ENCODE measurements at places on chromosomes 7 and 10.
A peak's percentile ranks its signal among the peaks of the same experiment; 100 is the strongest.

DNA sequence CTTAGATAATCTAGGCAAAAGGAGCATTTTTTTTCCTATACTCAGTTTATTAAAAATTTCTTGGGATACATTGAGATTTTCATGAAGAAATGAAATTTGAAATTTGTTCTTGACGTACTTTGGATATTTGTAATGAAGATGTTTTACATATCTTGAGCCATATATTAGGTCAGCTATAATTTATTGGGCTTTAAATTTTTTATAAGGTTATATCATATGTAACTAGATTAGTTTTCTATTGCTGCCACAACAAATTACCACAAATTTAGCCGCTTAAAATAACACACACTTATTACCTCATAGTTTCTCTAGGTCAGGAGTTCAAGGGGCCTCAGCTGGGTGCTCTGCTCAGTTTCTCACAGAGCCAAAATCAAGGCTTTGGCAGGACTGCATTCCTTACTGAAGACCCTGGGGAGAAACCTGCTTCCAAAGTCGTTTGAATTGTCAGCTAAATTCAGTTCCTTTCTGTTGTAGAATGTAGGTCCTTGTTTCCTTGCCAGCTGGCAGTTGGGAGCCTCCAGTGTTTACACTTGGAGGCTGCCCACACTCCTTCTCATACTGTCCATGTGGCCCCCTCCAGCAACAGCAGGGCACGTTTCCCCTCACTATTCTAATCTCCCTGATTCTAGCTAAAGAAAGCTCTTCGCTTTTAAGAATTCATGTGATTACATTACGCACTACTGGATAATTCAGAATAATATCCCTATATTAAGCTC lies 42.6 kb upstream of the DNAH11 start:
- no peak for DNase-seq

- no peak for DNase-seq
Measured at GRCh38 chr10:109275960-109276359, 647.4 kb downstream of the XPNPEP1 start.

GRCh38 chr7:130998993-130999602 lies 265.1 kb upstream of the KLF14 start:
- DNase-seq: no peak

DNA sequence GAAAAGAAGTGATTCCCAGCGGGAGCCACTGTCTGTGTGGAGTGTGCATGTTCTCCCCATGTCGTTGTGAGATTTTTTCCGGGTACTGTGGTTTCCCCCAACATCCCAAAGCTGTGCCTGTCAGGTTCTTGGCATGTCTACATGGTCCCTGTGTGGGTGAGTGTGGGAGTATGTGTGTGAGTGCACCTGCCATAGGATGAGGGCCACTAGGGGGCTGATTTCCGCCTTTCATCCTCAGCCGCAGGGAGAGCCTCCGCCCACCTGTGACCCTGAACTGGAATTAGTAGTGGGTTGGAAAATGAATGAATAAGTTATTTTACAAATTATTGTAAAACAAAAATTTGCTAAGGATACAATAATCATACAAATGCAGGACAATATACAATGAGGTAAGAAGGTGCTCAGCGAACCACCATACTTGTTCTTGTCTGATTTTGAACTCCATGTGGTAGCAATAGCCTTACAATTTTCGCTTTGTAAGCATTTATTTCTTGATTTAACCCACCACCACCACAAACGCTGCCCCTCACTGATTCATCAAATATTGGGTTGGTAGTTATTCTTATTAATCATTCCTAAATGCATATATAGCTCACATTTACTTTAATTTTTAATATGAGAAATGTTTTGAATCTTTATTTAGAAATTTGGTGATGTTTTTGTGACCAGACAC lies 641.2 kb upstream of the VSTM2A start:
- no peak for DNase-seq

GRCh38 chr10:130300608-130301020 lies 164.4 kb downstream of the GLRX3 start:
- DNase-seq: no peak

DNA sequence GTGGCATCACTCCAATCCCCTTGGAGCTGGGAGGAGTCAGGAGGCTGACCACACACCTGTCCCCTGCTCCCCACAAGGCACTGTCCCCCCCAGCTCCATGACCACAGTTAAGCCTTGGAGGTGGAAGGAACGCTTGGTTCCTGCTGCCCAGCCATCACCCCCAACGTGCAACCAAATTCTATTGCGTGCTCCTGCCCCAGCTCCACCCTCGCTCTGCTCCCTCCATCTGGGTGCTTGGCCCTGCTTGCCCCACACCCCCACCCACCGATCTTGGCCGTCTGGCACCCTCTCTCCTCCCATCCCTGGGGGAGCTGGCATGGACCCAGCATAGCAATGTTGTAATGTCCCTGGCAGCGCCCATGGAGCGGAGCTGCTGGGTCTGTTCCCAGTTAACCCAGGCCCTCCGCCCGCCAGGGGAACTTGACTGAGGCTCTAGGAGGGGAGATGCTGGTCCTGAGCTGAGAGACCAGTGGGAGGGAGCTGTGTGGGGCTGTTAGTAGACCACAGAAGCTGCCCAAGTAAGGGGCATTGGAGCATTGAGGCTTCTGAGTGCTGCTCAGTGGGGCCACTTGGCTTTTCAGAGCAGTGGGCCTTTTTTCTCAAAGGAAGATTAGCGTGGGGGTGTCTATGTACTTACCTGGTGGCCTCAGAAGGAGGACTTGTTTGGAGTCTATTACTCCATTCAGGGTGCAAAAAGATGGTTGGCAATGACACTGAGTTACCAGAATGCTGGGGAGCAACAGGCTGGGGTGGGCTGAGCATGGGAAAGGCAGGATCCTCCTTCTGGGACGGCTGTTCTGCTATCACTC lies 1.1 kb downstream of the EPHB6 start:
- DNase-seq: no peak

- no peak for DNase-seq
Measured at GRCh38 chr10:7054915-7055314, 355.9 kb downstream of the SFMBT2 start.

- DNase-seq: no peak
Measured at GRCh38 chr10:120732643-120733313, 118.4 kb upstream of the WDR11 start.

GRCh38 chr10:116723428-116724281 lies 18.7 kb downstream of the HSPA12A start:
- no peak for DNase-seq

GRCh38 chr7:157352516-157352915 lies 15.7 kb downstream of the DNAJB6 start:
- DNase-seq: no peak

DNA sequence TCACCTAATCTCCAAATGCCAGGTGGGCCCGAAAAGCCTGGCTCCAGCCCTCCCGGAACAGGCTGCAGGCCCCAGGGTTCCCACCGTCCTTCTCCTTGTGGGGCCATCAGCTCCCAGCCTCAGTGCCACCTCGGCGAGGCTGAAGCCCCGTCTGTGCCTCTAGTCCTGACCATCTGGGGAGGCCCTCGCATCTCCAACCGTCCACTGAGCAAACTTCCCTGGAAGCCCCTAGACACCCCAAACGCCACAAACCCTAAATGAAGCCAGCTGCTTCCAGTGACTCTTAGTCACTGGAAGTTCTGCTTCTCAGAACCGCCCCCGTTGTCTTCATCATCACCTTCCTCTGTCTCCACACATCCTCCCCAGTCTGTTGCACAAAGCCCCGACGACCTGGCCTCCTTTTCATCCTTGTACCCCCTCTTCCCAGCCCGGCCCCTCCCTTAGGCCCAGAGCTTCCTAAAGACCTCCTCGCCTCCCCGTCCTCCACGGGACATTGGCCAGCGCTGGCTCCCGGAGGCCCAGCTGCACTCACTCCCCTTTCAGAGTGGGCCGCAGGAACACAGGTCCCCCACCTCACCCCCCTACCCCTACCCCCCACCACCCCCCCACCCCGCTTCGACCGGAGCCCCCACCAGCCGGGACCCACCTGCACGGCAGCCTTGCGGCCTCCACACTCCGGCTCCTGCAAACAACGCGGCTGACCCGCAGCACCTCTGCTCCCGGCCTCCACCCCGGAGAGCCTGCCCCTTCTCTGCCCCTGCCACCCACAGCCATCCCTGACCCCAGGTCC lies 1.1 kb upstream of the DIP2C start:
- no peak for DNase-seq

- DNase-seq: no peak
Measured at GRCh38 chr7:30679664-30680063, 2.6 kb downstream of the CRHR2 start.

DNA sequence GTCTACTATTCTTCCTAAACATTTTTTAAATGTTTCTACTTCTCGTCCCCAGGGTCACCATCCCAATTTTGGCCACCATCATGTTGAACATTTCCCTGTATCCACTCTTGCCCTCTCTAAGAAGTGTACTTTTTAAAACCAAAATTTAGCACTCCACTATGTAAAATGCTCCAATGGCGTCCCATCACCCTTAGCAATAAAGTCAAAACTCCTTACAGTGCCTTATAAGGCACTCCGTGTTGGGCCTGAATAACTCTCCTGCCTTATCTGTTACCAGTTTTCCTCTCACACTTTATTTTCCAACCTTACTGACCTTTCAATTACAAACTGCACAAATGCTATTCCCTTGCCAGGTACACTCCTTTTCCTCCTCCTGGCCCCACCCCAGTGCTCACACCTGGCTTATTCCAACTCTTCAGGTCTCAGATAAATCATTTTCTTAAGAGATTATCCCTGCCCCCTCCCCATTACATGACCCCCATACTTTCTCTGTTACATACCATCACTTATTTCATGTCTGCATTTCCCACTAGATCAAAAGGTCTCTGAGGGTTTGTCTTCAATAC lies 1.3 kb downstream of the TMEM168 start:
- DNase-seq: no peak

- no peak for DNase-seq
Measured at GRCh38 chr10:102613785-102614184, 30.5 kb upstream of the TRIM8 start.

- DNase-seq: peak; percentile 82
Measured at GRCh38 chr10:44981172-44982113, 2.8 kb upstream of the DEPP1 start.

GRCh38 chr10:124743191-124744101 lies 732 bp downstream of the FAM53B start:
- DNase-seq: no peak

- no peak for DNase-seq
Measured at GRCh38 chr7:127995156-127995880, 35.9 kb downstream of the LRRC4 start.

DNA sequence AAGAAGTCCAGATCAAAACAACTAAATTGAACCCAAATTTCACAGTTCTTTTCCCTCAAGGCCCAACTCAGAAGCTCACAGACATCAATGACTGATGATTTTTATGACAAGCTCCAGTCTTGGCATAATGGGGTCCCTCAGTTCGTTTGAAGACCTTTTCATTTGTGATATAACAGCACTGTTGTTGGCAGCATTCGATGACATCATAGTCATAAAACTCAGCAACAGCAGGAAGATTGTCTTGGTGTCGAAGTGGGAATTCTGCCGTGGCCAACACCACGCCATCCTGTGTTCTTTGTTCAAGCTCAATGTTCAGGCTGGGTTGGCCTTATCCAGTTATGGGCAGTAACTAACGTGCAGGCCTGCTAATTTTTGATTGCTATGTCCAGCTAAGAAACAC lies 261.7 kb downstream of the C7orf25 start:
- DNase-seq: no peak

All from HS-5 (cell line).